ENCODE measurements at places on chromosomes 7 and 10.

- DNase-seq: no peak
Observed at GRCh38 chr7:35714862-35715261, 19.9 kb upstream of the HERPUD2 start.

DNA sequence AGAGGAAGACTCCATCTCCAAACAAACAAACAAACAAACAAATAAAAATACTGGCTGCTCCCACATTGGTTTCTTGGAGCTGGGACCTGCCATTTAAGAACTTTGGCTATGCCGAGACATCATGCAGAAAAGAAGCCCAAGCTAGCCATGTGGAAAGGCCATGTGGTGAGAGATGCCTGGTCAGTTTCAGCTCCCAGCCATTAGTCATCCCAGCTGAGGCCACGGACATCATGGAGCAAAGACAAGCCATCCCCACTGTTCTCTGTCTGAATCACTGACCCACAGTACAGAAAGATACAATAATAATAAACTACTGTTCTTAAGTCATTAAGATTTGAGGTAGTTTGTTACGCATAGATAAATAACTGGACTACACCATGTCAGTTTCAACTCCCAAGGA lies 70.0 kb upstream of the PCBD1 start:
- no peak for DNase-seq

GRCh38 chr7:68929781-68930261 lies 668.5 kb upstream of the AUTS2 start:
- no peak for DNase-seq

DNA sequence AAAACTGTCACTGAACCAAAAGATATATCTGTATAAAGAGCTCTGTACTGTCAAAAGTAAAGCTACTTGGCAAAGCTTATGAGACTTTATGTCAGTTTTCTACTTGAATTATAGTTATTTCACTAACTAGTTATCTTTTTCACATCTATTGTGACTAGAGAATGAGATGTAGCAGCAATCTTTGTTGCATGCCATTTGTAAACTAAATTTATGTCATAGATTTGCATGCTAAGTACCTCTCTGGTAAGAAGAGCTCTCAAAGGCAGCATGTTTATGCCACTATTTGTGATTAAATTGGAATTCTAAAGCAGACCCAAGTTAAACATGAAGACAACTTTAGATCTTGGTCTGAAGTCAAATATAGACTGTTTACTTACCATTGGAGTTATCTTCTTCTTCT lies 300.6 kb downstream of the CNTNAP2 start:
- no peak for DNase-seq

GRCh38 chr7:25059576-25059975 lies 65.5 kb downstream of the CYCS start:
- DNase-seq: no peak

DNA sequence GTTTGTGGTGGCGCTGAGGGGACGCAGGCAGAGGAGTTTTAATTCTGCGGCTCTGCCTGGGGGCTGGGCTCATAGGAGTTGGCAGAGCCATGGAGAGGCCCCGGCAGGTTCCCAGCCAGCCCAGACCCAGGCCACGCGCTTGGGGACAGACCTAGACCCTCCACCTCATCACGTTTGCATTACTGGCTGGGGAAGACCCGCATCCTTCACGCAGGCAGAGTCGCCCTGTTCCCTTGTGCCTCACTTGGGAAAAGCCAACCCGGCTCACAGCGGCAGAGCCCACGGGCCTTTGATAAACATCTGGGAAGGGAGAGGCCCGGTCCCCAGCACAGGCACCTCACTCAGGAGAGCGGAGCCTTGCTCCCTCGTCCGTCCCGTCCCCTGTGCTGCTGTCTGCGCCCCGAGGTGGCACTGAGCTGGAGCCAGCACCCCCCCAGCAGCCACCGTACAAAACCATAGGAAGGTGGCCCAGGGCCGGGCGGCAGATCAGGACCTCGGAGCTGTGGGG lies 112.8 kb downstream of the CYTH3 start:
- DNase-seq: no peak

- no peak for DNase-seq
Observed at GRCh38 chr7:2172311-2173188, 60.2 kb downstream of the MAD1L1 start.

- DNase-seq: no peak
Observed at GRCh38 chr7:85770332-85770731, 583.5 kb upstream of the SEMA3D start.

DNA sequence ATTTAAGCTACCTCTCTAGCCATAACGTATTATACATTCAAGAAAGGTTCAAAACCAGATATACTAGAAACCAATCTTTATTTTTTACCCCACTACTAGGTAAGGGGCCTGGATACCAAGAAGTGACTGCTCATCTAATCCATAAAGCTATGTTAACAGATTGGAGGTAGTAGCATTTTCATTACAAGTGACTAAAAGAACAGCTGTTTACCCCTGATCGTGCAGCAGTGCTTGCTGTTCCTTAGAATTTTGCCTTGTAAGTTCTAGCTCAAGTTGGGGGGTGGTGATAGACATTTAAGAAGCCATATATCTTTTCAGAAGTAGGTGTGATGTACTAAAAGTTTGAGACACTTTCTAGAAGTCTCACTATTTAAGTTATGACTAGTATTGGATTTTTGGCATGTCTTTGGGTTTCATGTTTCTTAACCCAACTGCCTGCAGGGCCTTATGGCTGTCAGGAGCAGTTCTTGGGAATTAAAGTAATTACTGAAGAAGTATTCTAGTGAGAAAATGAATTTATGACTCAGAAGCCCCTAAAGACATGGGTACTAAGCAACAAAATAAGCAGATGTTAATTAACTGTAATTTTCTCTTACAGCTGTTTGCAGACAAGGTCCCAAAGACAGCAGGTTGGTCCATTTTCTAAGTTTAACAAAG lies 2.3 kb downstream of the PPIA start:
- no peak for DNase-seq

DNA sequence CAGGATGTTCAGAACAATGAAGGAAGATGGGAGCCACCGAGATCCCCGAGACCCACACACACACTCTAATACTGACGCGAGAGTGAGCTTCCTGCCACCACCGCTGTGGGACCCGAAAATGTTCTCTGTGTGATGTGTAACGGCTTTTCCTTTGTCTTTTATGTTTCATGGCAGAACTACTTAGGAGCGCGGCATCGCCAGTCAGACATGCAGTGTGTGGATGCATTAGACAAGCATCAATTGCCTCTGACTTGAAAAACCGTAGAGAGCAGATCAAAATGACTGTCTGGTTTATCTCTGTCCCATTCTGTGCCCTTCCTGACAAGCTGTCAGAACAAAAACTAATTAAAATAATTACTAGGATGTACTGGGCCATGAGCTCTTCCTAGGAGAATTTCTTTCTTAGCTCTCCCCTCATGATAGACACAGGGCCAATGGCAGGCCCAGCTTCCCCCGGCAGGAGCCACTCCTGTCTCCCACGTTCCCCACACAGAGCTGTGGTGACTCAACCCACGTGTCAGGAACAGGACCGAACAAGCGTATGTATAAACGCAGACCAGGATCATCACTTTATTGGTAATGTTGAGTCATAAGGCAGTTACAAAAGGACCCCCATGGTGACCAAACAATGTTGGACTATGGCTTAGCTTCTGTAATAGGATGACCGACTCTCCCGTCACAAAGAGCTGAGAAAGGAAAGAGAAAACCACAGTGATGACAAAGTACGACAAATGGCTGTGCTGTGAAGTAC lies 705.0 kb downstream of the PARD3 start:
- DNase-seq: no peak

- peak; percentile 39 for DNase-seq
Observed at GRCh38 chr7:116524609-116525297, at the start of gene CAV1. Gene CAV1, plus strand, starts transcription at chr7:116525036. Its CDS starts 27 bp downstream, at chr7:116525063.

- no peak for DNase-seq
Observed at GRCh38 chr7:132169730-132170129, 406.5 kb downstream of the PLXNA4 start.

- DNase-seq: no peak
Observed at GRCh38 chr10:96341219-96342182, 17.3 kb downstream of the OPALIN start.

- no peak for DNase-seq
Observed at GRCh38 chr7:24828891-24829661, 71.8 kb upstream of the GSDME start.

GRCh38 chr7:117962366-117962994 lies 89.2 kb upstream of the CTTNBP2 start:
- no peak for DNase-seq

- DNase-seq: no peak
Observed at GRCh38 chr10:122042836-122043235, 53.9 kb downstream of the TACC2 start.

DNA sequence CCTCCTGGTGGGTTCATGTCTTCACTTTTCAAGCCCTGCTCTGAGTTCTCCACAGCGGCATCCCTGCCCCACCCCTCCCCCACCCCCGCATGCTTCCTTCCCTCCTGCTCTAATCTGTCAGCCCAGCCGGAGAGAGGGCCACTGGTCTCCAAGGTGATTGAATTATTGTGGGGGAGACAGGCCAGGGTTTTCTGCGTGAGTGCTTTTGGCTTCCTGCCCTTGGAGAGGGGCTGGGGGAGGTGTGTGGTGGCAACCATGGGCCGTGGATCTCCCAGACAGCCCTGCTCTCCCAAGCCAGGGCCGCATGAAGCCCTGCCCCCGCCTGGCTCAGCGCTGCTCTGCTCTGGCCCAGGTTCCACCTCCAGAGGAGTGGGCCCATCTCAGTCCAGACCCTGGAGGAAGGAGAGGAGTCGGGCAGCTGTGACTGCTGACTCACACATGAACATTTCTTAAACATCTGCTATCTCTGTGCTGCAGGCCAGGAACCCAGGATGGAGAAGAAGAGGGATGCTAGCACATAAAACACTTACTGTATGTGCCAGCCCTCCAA lies 109.9 kb downstream of the ZMIZ1 start:
- DNase-seq: no peak

DNA sequence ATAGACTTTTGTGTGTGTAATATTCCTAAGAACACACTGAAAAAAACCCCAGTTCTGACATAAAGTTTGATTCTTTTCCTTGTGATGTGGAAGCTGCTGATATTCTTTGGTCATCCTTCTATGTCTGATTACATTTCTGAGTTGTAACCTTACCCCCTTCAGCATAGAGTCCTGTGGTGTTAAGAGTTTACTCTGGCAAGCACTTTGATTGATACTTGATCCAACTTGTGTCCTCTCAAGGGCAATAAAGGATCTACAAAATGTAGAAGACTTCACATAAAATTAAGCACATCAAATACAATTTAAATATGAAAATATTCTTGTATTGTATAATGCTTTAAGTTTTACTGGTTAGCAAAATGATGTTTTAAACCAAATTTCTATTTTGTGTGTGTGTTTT lies 221.7 kb upstream of the DKK1 start:
- no peak for DNase-seq

DNA sequence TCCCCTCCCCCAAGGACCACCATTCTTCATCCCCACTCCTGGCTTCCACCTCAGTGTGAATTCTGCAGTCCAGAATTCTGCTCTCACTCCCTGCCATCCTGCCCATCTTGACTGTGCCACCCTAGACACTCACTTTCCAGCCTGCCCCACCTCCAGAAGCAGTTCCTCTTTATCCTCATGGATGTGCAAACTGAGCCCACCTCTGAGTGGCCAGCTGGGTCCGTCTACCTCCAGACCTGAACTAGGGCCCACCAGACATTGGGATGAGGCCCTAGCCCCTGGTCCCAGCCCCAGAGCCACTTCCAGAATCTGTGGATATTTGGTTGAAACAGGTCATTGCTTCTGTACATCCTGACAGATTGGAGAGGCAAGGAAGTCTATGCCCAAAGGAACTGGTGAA lies 58.5 kb downstream of the GRID1 start:
- DNase-seq: no peak

- DNase-seq: no peak
Observed at GRCh38 chr7:116257156-116257555, 46.8 kb downstream of the TES start.
